SIG-M5 (cell line): ENCODE measurements at places on chromosomes 3 and 15.

- DNase-seq: no peak
Observed at GRCh38 chr15:33296856-33297255, 13.9 kb upstream of the RYR3 start.

DNA sequence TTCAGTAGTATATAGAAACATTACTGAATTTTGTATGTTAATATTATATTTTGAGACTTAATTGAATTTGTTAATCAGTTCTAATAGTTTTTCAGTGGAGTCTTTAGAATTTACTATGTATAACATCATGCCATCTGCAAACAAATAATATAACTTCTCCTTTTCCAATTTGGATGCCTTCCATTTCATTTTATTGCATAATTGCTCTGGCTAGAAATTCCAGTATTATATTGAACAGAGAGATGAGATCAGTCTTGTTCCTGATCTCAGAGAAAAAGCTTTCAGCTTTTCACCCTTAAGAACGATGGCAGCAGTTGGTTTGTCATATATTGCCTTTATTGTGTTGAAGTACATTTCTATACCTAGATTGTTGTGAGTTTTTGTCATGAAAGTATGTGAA lies 40.4 kb downstream of the OR4F15 start:
- no peak for DNase-seq

DNA sequence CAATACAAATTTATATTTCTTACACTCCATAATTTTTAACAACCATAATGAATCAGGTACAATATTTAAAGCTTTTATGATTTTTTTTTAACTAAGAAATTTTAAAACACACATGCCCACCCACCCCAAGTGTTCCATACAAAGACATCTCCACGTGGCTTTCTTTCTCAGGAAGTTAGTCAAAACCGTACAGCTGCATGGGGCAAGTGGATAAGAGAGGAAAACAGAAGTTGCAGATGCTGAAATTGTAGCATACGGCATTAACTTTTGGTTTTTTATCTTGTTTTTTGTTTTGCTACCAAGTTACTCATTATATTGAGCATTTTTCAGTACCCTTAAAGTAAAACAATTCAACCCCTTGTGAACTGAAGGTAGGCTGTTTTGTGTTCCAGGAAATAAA lies 14.8 kb downstream of the GNB4 start:
- no peak for DNase-seq

- no peak for DNase-seq
Observed at GRCh38 chr3:73805435-73805834, 180.7 kb upstream of the PDZRN3 start.

- DNase-seq: no peak
Observed at GRCh38 chr3:73827725-73828211, 203.0 kb upstream of the PDZRN3 start.

DNA sequence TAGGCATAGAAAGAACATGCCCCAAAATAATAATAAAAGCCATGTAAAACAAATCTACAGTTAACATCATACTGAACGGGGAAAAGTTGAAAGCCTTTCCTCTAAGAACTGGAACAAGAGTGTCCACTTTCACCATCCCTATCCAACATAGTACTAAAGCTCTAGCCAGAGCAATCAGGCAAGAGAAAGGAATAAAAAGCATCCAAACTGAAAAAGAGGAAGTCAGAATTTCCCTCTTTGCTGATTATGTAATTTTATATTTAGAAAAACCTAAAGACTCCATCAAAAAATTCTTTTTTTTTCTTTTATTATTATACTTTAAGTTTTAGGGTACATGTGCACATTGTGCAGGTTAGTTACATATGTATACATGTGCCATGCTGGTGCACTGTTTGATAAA lies 661.6 kb upstream of the CBLB start:
- no peak for DNase-seq

DNA sequence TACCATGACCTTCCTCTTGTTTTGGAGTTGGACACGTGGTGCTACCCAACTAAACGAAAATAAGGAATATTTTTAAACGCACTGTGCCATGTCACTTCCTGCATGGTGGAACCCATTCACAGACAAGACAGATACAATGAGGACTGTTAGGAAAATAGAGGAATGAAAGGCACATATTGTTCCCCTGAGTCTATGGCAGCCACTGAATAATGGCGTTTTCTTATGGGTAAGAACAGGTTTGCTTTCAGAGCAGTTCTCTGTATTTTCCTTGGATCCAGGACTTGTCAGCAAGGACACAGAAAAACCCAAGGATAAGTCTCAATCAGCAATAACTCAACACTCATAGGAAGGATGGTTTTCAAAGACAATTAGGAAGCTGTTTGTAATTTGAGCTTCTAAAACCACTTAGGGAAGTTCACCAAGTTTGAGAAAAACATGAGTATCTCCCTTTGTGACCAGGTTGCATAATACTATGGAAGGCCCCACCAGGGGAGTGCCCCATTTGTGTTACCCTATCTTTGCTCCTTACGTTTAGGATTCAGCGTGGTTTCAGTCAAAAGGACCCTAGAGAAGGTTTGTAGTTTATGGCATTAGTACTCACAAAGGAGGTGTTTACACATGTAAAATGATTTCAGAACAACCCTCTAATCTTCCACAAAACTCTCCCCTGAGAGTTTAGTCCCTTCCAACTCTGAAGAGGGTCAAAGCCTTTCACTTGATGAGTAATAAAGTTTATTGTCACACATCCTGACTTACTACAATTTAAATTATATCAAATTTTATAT lies 487.2 kb upstream of the ATP11B start:
- no peak for DNase-seq

- no peak for DNase-seq
Observed at GRCh38 chr3:169143506-169143905, 520.0 kb downstream of the MECOM start.

DNA sequence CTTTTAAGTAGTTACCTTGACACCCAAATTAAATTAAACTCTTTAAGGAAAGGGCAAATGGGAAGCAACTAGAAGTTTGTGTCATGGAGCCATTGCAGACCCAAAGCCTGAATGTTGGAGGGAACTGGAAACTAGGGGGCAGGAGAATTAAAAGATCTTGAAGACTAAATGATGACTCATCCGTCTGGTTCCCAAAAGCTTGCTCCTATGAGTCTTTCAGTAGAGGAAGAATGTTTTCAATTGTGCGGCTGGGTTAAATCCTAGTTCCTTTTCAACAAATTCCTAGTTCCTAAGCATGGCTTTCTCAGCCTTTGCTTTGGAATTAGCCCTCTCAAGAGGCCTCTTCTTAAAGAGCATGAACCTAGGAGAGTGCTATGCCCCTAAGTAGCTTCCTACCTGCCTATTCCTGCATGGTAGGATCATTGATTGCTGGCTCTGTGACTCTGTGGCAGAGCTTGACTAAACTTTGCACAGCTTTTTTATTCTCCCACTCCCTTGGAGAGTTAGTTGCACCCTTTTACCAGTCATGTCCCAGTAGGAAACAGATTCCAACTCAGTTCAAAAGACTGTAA lies 17.7 kb downstream of the CLEC3B start:
- no peak for DNase-seq

DNA sequence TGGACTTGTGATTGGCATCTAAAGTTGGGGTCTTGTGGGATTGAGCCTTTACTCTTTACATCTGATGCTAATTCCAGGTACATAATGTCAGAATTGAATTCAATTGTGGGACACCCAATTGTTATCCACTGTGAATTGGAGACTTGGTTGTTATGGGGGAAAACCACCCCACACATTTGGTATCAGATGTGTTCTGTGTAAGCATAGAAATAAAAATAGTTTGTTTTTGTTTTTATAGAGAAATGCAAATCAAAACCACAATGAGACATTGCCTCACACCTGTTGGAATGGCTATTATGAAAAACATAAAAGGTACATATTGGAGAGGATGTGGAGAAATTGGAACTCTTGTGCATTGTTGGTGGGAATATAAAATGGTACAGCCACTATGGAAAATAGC lies 58.5 kb downstream of the CPA3 start:
- DNase-seq: no peak

DNA sequence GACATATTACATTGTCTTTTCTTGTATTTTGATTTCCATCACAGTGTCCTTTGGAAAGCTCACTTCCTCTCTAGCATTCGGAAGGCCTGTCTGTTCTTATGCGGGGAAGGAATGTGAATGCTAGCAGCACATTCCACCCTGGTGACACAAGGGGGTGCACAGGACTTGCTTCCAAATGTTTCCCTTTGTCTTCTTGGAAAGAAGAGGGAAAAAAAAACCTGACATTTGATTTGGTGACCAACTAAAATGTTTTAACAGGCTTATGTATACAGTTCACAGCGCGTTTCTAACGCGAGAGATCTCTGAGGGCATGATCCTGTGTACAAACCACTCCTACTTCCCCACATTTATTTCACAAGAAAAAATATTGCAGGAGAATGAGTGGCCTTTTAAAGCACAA lies 107.6 kb upstream of the FXR1 start:
- DNase-seq: no peak

DNA sequence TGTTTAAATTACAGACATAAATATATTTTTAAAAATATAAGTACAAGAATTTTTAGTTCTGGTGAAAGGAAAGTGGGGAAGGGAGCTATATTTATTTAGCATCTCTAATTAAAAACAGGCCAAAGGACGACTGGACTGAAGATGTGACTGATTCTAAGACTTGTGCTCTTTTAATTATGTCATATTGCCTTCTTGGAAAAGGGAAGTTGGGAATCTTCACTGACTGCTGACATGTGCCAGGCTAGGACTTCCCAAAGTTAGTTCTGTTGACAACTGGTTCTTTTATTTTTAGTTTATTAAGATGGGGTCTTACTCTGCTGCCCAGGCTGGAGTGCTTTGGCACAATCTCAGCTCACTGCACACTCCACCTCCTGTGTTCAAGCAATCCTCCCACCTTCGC lies 13.5 kb downstream of the CNOT10 start:
- DNase-seq: no peak

GRCh38 chr3:62421207-62421606 lies 47.9 kb upstream of the FEZF2 start:
- no peak for DNase-seq
